ENCODE measurements at places on chromosomes 2 and 18.
A peak's percentile ranks its signal among the peaks of the same experiment; 100 is the strongest.

DNA sequence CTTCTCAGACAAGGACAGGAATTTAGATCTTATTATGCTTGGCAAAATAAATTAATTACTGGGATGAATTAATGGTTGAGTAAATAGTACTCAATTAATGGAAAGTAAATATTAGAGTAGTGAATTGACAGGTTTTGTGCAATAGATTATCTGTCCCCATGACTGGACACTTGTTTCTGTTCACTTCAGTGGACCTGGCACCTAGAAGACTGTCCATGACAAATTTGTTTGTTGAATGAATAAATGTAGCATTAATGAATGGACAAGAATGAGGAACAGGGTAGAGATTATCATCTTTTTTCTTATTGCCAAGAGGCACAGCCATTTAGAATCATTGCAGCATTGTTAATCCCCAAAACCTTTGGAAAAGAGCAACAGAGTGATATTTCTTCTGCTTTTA, 570.0 kb upstream of the CRIM1 start:
- DNase-seq, result no peak

DNA sequence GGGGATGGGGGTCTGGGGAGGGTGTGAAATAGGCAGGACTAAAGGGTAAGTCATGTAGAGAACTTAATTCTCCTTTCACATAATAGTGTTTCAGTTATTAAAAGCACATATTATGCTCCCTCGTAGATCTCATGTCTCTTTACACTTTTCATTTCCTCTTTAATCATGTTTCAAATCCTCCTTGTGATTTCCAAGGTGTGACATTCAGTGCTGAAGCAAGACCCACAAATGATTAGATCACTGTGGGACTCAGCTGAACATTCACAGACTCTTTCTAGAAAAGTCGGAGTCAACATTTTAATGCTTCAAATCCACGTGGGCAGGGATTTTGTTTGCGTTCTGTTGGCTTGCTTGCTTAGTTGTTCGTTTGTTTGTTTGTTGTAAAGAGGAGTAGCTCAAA, 34.7 kb upstream of the CALCRL start:
- no peak for DNase-seq

- DNase-seq, result no peak
Measured at GRCh38 chr18:78127041-78127440, 852.6 kb upstream of the SALL3 start.

DNA sequence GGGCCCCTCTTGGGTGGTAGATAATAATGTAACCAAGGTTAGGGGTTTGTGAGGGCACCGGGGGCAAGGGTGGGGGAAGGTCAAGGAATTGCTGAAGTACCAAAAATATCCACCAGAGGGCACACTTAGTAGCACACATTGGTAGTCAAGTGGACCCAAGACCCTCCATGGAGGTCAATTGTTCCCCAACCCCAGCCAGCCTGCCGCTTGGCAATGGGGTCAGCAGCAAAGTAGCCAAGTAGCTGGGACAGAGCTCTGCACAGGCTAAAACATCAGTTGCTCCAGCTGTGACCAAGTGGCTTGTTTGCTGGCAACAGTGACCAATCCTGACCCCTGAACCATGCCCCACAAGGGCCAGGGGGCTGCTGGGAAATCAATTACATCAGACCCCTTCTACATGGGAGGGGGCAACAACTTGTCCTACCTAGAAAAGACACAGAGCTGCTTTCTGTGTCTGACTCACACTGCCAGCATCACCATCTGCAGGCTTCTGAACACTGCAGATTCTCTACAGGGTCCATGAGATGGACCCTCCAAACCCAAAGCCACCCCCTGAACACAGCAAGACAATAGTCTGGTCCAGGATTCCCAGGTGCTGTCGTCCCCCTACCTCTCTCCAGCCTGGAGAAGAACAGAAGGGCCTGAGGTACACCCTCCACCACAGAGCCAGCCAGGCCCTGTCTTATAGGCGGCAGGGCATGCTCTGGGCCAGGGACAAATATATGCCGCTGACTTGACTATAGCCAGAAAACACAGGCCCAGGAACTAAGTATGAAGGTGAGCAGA, 76.0 kb downstream of the EMX1 start:
- DNase-seq, result no peak

DNA sequence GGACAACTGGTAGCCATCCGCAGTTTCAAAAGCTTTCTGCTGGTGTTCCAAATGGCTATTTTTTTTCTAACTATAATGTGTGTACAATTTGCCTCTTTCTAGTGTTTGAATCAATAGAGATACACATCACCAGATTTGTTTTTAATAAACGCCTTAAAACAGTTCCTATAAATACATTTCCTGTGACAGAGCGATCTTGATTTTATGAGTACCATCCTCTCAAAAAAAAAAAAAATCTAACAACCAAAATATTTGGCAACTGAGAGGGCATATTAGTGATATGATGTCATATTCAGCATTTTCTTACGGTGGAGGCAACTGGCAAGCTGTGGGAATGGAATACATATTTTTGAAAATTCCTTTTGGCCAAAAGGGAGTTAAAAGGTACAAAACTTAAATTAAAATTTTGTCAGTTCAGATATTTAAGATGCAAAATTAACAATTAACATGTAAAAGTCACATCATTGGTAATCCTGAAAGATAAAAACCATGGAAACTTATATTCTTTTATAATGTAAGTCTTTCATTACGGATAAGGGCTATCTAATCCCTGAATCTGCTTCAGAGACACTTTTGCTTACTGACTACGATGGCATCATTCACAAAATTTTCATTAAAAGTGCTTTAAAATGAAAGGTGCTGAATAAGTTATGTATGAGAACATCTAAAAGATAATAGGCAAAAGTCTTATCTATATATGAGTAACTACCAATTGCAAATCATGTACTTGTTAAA, 268.4 kb downstream of the TCF4 start:
- DNase-seq, result no peak

GRCh38 chr2:241764275-241765241, 12.1 kb upstream of the GAL3ST2 start:
- no peak for DNase-seq

DNA sequence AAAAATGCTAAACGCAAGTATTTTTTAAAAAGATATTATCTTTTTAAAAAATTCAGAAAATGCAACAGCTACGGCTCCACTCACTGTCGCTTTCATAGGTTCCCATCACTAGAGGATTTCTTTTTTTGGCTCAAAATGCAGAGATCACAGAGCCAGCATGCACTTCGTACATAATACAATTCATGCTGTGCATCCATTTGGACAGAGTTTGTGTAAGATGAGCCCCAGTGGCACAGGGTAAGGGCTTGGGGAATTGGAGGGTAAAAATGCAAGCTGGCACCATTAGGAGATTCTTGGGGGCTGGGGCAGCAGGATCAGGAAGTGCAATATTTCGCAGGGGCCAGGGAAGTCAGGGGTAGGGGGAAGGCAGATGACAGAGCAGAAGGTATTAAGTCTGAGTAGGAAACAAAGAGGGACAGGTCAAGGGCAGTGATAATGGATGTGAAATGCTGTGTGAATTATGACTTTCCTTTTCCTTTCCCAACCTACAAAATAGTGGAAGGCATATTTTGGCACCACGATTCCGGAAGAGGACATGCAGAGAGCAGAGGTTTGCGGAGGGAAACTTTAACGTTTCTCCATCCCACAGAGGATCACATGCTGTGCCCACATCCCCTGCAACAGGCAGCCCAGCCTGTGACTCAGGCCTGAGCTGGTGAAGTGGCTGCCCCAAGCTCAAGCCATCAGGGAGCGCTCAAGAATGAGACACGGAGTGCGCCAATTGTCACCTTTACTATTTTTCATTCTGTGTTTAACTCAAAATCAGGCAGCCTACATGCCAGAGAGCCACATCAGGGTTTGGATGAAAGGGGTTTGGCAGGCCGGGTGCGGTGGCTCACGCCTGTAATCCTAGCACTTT, 4.7 kb downstream of the CAPG start:
- DNase-seq, result peak; percentile 48
